ENCODE measurements at places on chromosomes 11 and 22. TPM values are rescaled to one million over a fixed set of nuclear protein-coding genes. Genes with fewer than 3 reads are reported as not detected.

ASCL2 gene
- total RNA-seq, result 2.2 TPM

HBG2 gene
- total RNA-seq, result 1.0 TPM

EHF gene
- total RNA-seq, result 36.4 TPM

SLC22A8 gene
- total RNA-seq, result not detected

OR52N4 gene
- 0.93 TPM for total RNA-seq

SCUBE2 gene
- total RNA-seq, result 9.9 TPM

LSP1 gene
- 78.2 TPM for total RNA-seq

- H3K4me3 ChIP-seq, result no peak overlapping the region
- H3K27ac ChIP-seq, result no peak overlapping the region
- H3K27me3 ChIP-seq, result no peaks in the 10 kb centered on the region
- DNase-seq, result peak; percentile 38
These were observed 128.8 kb upstream of the ANO1 start for GRCh38 chr11:69949327-69949726.

- DNase-seq, result no peak
- H3K36me3 ChIP-seq, result no peaks in the 10 kb centered on the region
- H3K4me1 ChIP-seq, result no peaks in the 10 kb centered on the region
These were observed 12.7 kb upstream of the TSGA10IP start for GRCh38 chr11:65932558-65932919.

DNA sequence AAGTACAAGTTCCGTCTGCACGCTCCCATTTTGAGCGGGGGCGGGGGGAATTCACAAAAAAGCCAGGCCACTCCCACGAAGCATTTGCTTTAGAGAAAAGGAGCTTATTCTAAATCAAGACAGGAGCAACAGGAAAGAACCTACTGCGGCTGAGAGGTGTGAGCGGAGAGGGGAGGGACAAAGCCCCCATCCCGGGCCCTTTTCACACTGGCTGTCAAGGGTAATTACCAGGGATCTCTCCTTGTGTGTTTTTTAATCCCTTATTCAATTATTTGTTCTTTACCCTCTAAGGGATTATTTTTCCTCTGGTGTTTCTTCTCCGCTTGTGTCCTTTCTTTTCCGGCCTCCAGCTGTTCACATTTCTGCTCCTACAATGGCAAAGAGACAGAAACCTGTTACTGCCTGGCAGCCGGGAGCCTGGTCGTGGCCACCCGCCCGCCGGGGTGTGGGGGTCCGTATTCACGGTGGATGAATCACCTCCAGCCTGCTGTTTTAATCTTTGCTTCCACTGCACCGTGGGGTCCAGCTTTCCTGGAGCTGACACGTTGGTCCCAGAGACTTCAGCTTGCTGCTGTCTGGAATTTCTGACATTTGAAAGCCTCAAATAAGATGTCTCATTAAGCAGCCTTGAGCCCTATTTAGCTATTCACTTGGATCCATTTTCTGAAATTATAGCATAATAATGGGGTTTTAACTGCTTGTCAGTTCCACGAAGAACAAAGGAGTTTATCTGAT, 61.4 kb upstream of the FADD start:
- no peaks in the 10 kb centered on the region for H3K36me3 ChIP-seq
- H3K27ac ChIP-seq, result no peak overlapping the region
- peaks cover 9% of the 10 kb centered on the region for H3K27me3 ChIP-seq
- no peak overlapping the region for H3K4me3 ChIP-seq
- H3K4me1 ChIP-seq, result peaks cover 4% of the 10 kb centered on the region

DNA sequence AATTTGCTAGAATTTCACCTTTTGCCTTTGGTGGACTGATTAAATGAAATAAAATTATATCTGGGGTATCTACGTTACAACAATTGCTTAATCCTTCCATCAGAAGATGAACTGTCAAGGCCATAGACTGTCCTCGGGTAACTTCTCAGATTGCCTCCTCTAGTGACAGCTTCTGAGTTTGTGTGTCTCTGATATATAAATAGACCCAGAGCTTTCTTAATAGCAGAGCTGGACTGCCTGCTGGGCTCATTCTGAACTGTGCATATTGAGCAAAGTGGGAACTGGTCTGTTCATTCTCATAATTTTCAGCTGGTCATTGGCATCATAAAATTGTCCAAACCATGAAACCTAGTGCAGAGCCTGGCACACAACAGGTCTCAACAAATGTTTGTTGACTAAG, 99.1 kb upstream of the GRAMD1B start:
- no peaks in the 10 kb centered on the region for H3K27me3 ChIP-seq
- H3K36me3 ChIP-seq, result no peaks in the 10 kb centered on the region
- H3K4me1 ChIP-seq, result no peaks in the 10 kb centered on the region
- no peak overlapping the region for H3K4me3 ChIP-seq
- H3K27ac ChIP-seq, result no peak overlapping the region
- no peak for DNase-seq

- no peak overlapping the region for H3K27ac ChIP-seq
- no peak for DNase-seq
- H3K36me3 ChIP-seq, result no peaks in the 10 kb centered on the region
- peaks cover 13% of the 10 kb centered on the region for H3K27me3 ChIP-seq
These were observed 36.3 kb downstream of the SLC5A1 start for GRCh38 chr22:32079130-32080089.

DNA sequence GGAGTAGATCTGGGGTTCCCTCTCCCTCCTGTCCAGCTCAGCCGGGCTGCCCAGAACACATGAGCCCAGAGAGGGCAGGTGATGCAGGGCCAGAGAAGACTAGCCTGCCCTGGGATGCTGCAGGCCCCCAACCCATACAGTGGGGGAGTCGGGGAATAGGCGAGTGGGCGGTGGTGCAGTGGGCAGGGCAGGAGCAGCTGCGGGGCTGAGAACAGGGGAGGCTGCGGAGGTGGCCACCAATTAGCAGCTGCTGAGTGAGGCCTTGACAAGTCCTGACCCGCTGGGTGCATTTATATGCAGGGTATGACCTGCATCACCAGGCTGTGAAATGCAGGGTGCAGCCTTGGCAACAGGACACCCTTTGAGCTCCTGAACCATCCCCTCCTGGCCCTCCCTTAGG, 43.1 kb downstream of the NFAM1 start:
- H3K4me1 ChIP-seq, result no peaks in the 10 kb centered on the region
- H3K27me3 ChIP-seq, result no peaks in the 10 kb centered on the region
- H3K4me3 ChIP-seq, result no peak overlapping the region
- no peak for DNase-seq

DNA sequence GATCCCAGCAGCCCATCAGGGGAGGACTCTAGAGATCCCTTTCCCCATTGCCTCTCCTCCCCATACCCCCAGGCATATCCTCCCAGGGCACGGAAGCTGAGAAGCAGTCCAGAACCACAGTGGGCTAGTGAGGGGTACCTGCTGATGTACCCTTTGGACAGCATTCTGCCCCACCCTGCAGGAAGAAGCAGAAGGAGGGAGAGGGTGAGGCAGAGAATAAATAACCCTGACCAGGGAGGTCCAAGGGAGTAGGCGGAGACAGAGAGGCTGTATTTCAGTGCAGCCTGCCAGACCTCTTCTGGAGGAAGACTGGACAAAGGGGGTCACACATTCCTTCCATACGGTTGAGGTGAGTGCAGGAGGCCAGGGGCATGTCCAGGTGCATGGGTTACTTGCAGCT, at the start of gene OR51E1:
Gene OR51E1, plus strand, starts transcription at position 301 of the 400 bp plus-strand sequence. CDS start 8,545 bp downstream, outside the sequence.
- H3K36me3 ChIP-seq, result no peaks in the 10 kb centered on the region
- H3K4me3 ChIP-seq, result no peak within 1 kb of the TSS
- H3K27me3 ChIP-seq, result no peaks in the 10 kb centered on the region
- DNase-seq, result no peak

- no peak overlapping the region for H3K27ac ChIP-seq
- no peak for DNase-seq
- H3K27me3 ChIP-seq, result no peaks in the 10 kb centered on the region
These were observed 35.7 kb downstream of the WEE1 start for GRCh38 chr11:9609002-9609759.

GRCh38 chr22:44935724-44936123, 74.1 kb downstream of the PHF21B start:
- H3K4me1 ChIP-seq, result no peaks in the 10 kb centered on the region
- H3K27me3 ChIP-seq, result peaks cover 6% of the 10 kb centered on the region
- H3K36me3 ChIP-seq, result no peaks in the 10 kb centered on the region
- no peak overlapping the region for H3K4me3 ChIP-seq
- no peak for DNase-seq

DNA sequence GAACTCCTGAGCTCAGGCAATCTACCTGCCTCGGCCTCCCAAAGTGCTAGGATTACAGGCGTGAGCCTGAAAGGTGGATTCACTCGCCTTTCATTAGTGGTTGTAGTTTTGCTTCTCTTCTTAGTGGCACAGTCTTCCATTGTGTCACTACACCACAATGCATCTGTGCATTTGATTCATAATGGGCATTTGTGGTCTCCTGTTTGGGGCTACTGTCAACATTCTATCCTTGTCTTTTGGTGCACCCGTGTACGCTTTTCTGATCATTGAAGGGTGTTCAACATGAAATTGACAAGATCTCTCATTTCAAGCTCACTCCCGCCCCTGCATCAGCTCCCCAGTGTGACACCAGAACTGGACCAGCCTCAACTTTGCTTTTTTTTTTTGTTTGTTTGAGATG, 2.0 kb upstream of the SYT12 start:
- no peak overlapping the region for H3K27ac ChIP-seq
- peaks cover 11% of the 10 kb centered on the region for H3K4me1 ChIP-seq
- no peak for DNase-seq

GRCh38 chr22:28044546-28045173, 125.6 kb upstream of the PITPNB start:
- H3K36me3 ChIP-seq, result no peaks in the 10 kb centered on the region
- no peaks in the 10 kb centered on the region for H3K27me3 ChIP-seq
- H3K4me1 ChIP-seq, result peaks cover 3% of the 10 kb centered on the region
- DNase-seq, result no peak
- no peak overlapping the region for H3K27ac ChIP-seq

- no peak for DNase-seq
- H3K4me1 ChIP-seq, result peaks cover under 1% of the 10 kb centered on the region
- no peak overlapping the region for H3K27ac ChIP-seq
- no peaks in the 10 kb centered on the region for H3K27me3 ChIP-seq
These were observed 42.2 kb downstream of the UBASH3B start for GRCh38 chr11:122697636-122698167.

GRCh38 chr11:15918212-15918611, 438.1 kb downstream of the SOX6 start:
- H3K27me3 ChIP-seq, result no peaks in the 10 kb centered on the region
- H3K36me3 ChIP-seq, result no peaks in the 10 kb centered on the region
- no peak overlapping the region for H3K4me3 ChIP-seq

GRCh38 chr11:122509091-122509490, 146.4 kb upstream of the UBASH3B start:
- no peak overlapping the region for H3K4me3 ChIP-seq
- no peaks in the 10 kb centered on the region for H3K4me1 ChIP-seq
- H3K27me3 ChIP-seq, result peaks cover 4% of the 10 kb centered on the region
- DNase-seq, result no peak

- H3K27me3 ChIP-seq, result no peaks in the 10 kb centered on the region
- DNase-seq, result no peak
- H3K4me1 ChIP-seq, result no peaks in the 10 kb centered on the region
- H3K27ac ChIP-seq, result no peak overlapping the region
- no peaks in the 10 kb centered on the region for H3K36me3 ChIP-seq
- H3K4me3 ChIP-seq, result no peak overlapping the region
These were observed 143.2 kb downstream of the ARHGAP42 start for GRCh38 chr11:100830274-100830673.

GRCh38 chr22:20553947-20554741, 46.7 kb downstream of the MED15 start:
- H3K36me3 ChIP-seq, result peaks cover 54% of the 10 kb centered on the region
- no peaks in the 10 kb centered on the region for H3K27me3 ChIP-seq
- H3K27ac ChIP-seq, result peak overlapping the region; percentile 86
- no peak overlapping the region for H3K4me3 ChIP-seq
- H3K4me1 ChIP-seq, result peaks cover 74% of the 10 kb centered on the region

GRCh38 chr11:10439351-10439750, 15.7 kb upstream of the AMPD3 start:
- no peak overlapping the region for H3K4me3 ChIP-seq
- no peaks in the 10 kb centered on the region for H3K27me3 ChIP-seq
- no peaks in the 10 kb centered on the region for H3K4me1 ChIP-seq
- no peaks in the 10 kb centered on the region for H3K36me3 ChIP-seq

DNA sequence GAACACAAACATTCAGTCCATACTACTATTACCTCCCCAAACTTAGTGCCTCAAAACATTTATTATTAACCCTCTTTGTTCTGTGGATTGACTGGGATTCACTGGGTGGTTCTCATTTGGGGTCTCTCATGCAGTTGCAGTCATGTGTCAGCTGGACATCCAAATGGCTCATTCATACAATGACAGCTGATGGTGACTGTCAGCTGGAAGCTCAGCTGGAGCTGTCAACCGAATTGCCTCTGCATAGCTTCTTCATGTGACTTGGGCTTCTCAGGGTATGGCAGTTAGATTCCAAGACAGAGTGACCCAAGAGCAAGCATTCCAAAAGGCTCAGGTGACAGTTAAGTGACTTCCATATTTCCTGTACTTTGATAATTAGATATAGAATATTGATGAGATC, 85.2 kb downstream of the CCDC34 start:
- no peak overlapping the region for H3K27ac ChIP-seq
- no peaks in the 10 kb centered on the region for H3K27me3 ChIP-seq
- DNase-seq, result no peak
- no peaks in the 10 kb centered on the region for H3K36me3 ChIP-seq
- peaks cover 6% of the 10 kb centered on the region for H3K4me1 ChIP-seq

GRCh38 chr11:65316227-65317024, 1.8 kb downstream of the CDC42EP2 start:
- no peaks in the 10 kb centered on the region for H3K27me3 ChIP-seq
- H3K4me3 ChIP-seq, result peak overlapping the region; percentile 98
- peaks cover 22% of the 10 kb centered on the region for H3K4me1 ChIP-seq
- peak overlapping the region; percentile 89 for H3K27ac ChIP-seq
- peaks cover 14% of the 10 kb centered on the region for H3K36me3 ChIP-seq

DNA sequence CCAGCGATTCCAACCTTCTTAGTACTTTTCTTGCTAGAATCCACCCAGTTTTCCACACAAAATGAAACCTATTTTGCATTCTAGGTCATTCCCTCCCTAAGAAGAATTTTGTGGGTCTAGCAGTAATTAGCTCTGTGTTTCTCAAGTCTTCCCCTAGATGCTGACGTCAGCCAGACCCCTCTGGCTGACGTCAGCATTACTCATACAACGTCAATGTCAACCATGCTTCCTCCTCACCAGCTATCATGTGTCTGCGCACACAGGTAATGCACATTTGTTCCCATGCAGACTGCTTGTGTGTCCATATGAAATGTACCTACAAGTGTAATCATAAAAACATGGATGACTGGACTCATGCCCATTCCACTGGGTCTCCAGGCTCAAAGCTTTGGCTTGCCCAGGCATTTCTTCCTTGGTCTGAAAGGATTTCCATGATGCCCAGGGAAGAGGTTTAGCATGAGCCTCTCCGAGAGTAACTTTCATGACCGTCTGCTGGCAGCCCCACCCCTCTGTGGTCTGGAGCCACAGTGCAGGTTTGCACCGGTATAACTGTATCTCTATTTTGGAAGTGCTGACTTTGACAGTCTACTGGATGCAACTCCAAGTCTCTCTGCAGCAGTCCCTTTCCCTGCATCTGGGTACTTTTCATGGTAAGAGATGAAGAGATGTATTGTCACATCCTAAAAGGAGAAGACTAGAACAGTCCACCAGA, 58.6 kb downstream of the DSCAML1 start:
- H3K4me3 ChIP-seq, result no peak overlapping the region
- H3K27ac ChIP-seq, result no peak overlapping the region
- no peaks in the 10 kb centered on the region for H3K36me3 ChIP-seq

All from upper lobe of right lung (tissue), 1 donor.